ENCODE measurements at places on chromosomes 6 and 20.

- DNase-seq, result peak; percentile 11
These were observed 402 bp downstream of the OSBPL2 start for GRCh38 chr20:62238569-62239277.

DNA sequence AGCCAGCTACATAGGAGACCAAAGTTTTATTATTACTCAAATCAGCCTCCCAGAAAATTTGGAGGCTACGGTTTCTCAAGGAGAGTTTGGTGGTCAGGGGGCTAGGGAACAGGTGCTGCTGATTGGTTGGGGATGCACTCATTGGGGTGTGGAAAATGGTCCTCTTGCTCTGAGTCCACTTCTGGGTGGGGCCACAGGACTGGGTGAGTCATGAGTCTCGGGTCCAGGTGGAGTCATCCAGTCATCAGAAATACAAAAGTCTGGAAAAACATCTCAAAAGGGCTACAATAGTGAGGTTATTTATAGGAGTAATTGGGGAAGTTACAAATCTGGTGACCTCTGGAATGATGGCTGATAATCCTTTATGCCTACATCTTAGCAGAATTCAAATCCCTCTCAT, 54.3 kb upstream of the SLC22A16 start:
- DNase-seq, result no peak

DNA sequence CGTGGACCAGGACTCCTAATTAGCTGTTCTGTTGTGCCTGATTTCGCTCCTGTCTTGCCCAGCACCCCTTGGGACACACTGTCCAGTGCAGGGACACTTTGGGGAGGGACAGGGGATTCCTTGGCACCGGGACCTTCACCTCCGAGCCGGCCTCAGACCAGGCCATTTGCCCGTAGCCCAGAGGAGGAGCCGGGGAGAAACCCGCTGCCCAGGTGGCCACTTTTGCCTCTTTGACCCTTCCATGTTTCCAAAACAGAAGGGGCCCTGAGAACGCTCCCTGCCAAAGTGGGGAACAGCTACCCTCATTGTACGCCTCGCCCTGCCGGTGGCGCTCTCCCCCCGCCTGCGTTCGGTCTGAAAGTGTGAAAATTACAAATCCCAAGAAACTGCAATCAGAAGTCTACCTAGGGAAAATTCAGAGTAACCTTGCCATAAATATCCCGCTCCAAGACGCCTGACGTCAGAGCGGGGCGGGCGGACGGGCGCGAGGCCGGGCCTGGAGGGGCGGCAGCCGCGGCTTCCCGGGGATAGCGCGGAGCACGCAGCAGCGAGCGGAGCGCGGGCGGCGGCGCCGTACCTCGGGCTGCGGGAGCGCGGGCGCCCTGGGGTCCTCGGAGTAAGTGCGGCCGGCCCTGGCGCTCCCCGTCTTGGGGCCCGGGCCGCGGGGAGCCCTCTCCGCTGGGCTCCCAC, at the start of gene DAAM2:
TSS of gene DAAM2 (plus strand) at position 527 of the 690 bp plus-strand sequence. CDS start 63,927 bp downstream, outside the sequence.
- DNase-seq, result no peak

DNA sequence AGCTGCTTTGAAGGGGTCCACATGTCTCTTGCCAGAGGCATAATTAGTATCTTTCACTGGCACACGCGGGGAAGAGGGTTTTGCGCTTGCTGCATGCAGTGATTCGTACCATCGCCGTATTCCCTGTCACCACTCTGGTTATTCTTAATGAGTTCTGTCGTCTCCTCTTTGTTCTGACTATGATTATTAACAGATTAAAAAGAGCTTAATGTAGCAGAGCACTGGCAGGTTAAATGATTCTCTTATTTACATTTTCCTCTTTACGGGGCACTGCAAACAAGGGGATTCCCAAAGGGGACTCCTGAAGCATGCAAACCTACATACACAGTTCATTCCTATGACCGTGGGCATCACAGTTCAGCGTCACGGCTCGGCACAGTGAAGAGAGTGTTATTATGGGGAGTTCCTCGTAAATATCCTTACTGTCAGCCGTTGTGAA, 204.8 kb downstream of the DTNBP1 start:
- DNase-seq, result no peak

DNA sequence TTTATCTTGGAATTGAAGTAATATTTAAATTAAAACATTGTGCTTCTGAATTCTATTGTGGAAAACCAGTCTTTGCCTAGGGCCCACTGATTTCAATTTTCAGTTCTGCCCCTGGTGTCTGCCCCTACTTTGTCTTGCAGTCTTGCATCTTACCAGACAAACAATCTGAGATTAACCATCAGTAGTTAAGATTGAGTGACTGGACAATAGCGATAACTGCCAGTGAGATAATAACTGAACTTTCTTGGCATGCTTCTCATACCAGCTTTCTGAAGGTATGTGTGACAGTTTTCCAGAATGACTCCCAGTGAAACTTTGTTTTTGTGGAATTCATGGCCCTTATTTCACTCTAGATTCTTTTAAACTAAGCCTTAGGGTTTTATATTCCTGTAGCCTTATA, 53.5 kb downstream of the KCNQ5 start:
- DNase-seq, result no peak

- DNase-seq, result no peak
These were observed 193.2 kb upstream of the SALL4 start for GRCh38 chr20:51995551-51995951.

DNA sequence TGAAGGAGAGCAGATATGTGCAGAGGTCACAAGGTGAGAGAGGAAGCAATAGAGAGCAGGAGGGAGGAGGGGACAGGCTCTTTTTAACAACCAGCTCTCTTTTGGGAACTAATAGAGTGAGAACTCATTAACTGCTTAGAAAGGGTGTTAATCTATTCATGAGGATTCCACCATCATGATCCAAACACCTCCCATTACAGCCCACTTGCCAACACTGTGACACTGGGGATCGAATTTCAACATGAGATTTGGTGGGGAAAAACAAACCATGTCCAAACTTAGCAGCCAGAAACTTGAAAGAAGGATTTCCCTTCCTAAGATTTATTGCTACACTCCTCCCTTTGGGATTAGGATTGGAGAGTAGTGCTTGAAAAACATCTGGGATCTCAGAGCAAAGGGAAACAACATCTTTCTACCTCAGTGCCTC, 135.5 kb upstream of the PLCB4 start:
- DNase-seq, result no peak

- DNase-seq, result no peak
These were observed 891 bp downstream of the RIPPLY2 start for GRCh38 chr6:83854001-83854501.

- DNase-seq, result no peak
These were observed 9.5 kb upstream of the SUPT3H start for GRCh38 chr6:45387236-45387635.

GRCh38 chr6:135412761-135413160, 84.8 kb downstream of the AHI1 start:
- no peak for DNase-seq

- peak; percentile 50 for DNase-seq
These were observed 85.0 kb upstream of the CEP85L start for GRCh38 chr6:118736440-118736839.

GRCh38 chr6:16547587-16547986, 213.7 kb downstream of the ATXN1 start:
- peak; percentile 52 for DNase-seq

GRCh38 chr6:169539176-169539897, 162.5 kb downstream of the WDR27 start:
- DNase-seq, result no peak

GRCh38 chr6:12567682-12568081, 148.9 kb upstream of the PHACTR1 start:
- no peak for DNase-seq

DNA sequence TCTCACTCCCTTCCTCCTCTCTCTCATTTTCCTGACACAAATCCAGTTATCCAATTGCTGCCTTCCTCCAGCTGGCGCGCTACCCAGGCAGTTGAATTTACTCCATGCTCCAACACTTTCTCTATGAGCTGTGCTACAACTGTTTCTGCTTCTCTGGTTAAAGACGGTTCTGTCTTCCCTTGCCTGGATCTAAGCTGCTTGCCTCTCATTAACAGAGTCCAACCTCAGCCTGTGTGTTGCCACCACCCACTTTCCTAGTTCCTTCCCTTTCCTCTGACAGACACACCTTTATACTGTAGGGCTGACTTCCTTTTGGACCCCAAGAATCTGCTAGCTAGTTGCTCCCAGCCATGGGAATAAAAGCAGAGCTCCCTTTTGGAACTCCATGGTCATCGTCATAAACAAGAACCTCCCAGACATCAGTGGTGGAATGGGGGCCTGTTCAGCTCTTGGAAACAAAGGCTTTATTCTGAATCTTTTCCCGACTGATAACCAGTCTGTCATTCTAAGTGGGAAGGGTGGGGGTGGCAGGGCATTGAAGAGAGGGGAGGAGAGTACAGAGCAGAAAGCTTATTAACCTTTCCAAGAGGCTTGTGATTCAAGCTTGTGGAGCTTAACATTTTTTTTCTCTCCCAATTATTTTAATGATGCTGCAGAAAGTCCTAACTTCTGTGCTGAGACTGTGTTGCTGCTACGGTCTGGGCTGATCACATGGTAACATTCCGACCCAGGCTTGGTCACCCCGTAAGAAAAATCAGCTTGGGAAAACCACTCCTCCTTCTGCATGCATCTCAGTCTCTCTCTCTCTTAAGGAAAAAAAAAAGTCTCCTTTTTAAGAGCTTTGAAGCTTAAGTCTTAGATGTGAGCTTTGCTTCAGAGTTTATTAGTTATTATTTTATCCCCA, 31.3 kb upstream of the BMP2 start:
- no peak for DNase-seq

- no peak for DNase-seq
These were observed 141.9 kb downstream of the MRPL14 start for GRCh38 chr6:43985329-43985728.

GRCh38 chr6:129273161-129273560, 390.2 kb downstream of the LAMA2 start:
- no peak for DNase-seq

- peak; percentile 45 for DNase-seq
These were observed 83.0 kb upstream of the ELOVL5 start for GRCh38 chr6:53431704-53432103.

DNA sequence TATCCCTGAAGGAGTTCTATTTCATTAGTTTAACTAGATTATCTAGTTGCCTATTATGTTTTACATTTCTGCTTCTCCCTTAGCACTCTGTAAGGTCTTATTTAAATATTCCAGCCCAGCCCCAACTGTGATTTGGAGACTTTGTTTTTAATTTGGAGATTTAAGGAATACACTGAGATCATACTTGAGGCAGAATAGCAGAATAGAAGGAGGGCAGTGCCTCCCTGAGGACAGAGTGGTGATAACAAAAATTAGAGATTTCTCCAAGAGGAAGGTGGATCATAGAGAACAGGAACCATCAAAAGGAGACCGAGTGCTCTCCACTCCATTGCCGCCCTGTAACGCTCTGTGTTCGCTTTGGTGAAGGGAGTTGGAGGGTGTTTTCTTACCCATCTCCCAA, 14.8 kb upstream of the CD164 start:
- peak; percentile 82 for DNase-seq

DNA sequence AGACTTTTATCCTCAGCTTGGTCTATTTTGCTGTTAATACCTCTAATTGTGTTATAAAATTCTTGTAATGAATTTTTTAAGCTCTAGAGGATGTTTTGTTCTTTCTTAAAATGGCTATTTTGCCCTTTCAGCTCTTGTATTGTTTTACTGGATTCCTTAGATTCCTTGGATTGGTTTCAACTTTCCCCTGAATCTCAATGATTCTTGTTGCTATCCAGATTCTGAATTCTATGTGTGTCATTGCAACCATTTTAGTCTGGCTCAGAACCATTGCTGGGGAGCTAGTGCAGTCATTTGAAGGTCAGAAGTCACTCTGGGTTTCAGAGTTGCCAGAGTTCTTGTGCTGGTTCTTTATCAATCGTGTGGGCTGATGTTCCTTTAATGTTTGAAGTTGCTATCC, 37.1 kb downstream of the OTOR start:
- DNase-seq, result no peak

- no peak for DNase-seq
These were observed at the start of gene RIMS1 for GRCh38 chr6:71886184-71887005. RIMS1 (plus strand) TSS chr6:71886550; CDS start chr6:71887024, 474 bp downstream.

DNA sequence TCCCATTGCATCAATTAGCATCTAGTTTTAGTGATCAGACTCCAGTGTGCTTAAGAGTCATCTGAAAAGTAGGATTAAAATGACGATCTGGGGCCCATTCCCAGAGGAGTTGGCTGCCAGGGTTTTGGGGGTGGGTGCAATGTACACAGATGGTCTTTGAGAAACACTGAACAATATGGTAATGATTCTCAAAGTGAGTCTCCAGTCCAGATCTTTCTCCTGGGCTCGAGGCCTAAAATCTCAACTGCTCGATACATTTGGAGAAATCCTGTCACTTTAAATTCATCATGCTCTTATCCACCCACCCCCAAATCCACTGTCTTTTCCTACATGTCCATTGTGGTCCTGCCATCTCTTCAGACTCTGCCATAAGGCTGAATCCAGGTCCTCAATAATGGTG, 80.7 kb upstream of the MYLIP start:
- no peak for DNase-seq

DNA sequence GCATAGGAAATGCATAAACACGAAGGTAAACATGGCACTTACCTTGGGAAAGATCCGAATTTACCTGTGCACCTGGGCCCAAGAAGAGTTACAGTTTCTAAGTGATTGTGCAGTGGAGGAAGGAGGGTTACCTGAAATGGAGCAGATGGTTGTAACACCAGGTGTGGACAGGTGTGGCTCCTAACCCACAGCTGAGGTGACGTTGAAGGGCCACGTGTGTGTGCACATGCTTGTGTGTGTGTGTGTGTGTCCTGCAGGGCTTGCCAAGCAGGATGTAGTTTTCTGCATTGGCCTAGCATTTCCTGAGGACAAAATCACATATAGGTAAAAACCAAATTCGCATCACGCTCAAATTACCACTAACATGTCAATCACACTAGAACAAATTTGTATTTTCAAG, 240.8 kb downstream of the ANKRD60 start:
- no peak for DNase-seq

DNA sequence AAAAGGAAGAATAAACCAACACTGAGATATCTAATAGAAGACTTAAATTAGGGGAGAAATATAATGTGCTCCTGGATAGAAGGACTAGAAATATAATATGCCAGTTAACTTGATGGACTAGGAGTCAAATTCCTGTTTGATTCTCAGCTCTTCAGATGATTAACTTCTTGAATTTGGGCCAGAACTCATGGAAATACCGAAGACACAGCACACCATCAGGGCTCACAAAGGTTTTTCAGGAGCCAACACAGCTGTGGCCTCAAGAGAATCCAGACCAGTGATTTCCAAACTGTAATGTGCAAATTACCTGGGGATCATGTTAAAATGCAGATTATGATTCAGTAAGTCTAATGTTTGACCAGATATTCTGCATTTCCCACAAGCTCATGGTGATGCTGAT, 33.8 kb upstream of the LRRC1 start:
- no peak for DNase-seq

DNA sequence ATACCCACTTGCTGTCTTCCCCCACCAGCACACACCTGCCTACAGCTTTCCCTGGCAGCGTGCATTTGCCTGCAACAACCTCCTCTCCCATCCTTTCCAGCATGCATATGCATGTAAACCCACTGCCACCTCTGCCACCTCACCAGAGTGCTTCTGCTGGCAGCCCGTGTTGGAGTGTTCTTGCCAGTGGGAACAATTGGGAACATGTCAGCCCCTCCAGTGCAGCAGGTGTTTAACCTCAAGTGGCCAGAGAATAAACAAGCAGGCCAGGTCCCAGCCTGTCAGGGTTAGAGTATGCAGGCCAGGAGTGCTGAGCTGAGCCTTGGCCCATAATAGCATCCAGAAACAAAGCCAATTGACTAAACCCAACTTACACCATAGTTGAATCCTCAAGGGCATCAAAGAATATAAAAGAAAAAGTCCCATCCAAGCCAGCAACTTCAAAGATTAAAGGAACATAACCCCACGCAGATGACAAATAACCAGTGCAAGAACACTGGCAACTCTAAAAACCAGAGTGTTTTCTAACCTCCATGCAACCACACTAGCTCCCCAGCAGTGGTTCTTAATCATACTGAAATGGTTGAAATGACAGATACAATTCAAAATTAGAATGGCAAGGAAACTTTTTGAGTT, 1212.1 kb upstream of the CITED2 start:
- DNase-seq, result no peak
